Activated naive CD4-positive, alpha-beta T cell (primary cell): ENCODE measurements at places on chromosomes 11 and 22.

DNA sequence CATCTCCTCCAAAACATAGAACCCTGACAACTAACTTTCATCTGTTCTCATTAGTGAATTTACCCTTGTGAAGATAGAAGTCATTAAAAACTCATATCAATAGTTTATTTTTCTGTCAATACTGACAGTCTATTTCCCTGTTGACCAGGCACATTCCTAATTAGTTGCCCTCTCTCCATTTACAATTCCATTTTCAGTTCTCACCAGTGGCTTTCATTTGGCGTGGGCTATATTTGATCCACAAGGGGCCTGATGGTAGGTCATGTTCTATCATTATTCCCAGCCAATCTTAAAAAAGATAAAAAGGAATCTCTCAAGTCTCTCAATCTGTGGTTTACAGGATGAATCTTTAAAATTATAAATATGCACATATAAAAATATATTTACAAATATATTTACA, 3.9 kb upstream of the AKIP1 start:
- no peak for DNase-seq

- no peak for DNase-seq
Measured at GRCh38 chr11:47950396-47950795, 30.0 kb upstream of the PTPRJ start.

DNA sequence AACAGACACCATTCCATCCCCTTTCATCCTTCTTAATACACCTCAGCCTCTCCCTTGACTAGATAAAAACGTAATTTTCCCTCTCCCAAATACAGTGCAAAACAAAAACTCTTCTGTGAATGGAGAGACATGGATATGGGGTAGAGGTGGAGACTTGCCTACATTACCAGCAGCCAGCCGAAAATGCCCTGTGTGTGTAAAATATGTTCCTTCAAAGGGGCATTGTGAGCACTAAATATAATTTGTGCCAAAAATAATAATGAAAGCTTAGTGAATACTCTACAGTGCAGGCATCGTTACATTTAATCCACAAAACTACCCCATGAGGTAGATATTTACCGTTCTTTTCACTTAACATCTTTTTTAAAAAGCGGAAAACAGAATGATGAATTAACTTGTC, 1.0 kb upstream of the TRIM44 start:
- DNase-seq: no peak

DNA sequence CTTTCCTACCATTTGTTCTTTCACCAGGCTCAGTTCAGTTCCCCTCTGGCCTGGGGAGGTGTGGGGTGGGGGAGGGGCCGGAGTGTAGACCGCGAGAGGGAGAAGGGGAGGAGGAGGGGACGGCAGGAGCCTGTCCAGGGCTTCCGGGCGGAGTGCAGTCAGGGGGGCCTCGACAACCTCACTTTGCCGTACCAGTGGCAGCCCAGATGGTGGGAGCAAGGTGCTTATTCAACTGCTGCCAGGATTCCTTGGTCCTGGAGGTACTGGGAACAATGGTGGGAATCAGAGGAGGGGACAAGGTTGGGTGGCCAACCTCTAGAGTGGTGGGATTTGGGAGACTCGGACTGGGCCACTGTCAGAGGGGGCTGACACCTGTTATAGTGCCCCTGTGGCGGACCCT, 1.2 kb downstream of the BACE1 start:
- DNase-seq: no peak

- DNase-seq: no peak
Measured at GRCh38 chr11:85844439-85845123, 10.6 kb upstream of the CCDC83 start.

DNA sequence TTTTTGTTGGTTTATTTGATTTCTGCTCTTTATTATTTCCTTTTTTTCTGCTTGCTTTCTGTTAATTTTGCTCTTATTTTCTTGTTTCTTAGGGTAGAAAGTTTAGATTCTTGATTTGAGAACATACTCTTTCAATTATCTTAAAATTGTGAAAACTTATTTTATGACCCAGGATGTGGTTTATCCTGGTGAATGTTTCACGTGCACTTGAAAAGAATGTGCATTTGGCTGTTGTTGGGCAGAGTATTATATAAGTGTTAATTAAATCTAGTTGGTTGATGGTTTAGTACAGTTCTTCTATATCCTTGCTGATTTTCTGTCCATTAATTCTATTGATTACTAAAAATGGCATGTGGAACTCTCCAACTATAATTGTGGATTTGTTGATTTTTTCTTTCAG, 66.9 kb upstream of the NARS2 start:
- no peak for DNase-seq

DNA sequence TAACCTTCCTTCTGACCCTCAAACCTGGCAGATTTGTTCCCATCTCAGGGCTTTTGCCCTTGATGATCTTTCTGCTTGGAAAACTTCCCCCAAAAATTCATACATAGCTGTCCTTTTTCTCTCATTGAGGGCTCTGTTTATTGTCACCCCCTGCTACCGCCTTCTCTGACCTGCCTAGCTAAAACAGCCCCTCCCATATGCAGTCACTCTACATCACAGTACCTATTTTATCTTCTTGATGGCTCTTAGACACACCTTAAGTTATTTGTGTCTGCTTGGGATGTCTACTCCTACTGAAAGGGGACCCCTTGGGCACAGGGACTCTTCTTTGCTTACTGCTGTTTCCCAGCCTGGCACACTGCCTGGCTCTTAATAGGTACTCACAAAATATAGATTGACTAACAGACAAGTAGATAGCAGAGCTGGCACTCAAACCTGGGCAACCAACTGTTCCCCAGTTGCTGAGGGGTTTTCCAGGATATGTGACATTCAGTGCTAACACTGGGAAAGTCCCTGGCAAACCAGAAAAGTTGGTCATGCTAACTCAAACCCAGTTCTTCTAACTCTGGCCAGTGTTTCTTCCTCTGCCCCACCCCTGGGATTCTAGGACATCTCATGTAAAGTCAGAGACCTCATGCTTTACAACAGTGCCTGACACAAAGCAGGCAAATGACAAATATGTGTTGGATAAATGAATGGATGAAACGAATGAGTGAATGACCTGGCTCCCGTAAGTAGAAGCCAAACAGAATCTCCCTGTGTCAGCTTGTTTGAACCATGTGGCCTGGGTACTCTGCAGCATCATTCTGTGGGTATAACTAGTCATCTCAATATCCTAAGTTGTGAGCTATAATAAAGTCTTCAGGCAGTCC, 19.8 kb upstream of the FJX1 start:
- no peak for DNase-seq

DNA sequence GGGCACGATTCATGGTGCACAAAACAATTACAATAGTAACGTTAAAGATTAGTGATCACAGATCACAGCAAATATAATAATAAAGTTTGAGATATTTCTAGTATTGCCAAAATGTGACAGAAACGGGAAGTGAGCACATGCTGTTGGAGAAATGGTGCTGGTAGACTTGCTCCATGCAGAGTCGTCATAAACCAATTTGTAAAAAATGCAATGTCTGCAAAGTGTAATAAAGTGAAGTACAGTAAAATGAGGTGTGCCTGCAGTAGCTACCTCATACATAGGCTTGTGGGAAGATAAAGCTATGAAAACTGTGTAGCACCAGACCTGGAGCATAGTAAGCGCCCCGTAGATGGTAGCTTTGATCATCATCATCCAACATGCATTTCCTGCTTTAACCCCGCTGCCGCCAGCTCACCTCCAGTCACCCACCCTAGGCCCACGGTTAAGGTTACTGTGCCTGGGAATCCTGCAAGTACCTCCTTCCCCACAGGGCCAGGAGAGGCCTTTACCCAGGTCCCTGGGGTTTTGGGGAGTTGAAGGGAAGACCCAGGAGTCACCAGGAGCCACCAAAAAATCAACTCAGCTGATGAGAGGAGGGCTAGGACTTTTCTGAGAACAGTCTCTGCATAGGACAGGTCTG, 59.2 kb downstream of the MYO7A start:
- DNase-seq: no peak

DNA sequence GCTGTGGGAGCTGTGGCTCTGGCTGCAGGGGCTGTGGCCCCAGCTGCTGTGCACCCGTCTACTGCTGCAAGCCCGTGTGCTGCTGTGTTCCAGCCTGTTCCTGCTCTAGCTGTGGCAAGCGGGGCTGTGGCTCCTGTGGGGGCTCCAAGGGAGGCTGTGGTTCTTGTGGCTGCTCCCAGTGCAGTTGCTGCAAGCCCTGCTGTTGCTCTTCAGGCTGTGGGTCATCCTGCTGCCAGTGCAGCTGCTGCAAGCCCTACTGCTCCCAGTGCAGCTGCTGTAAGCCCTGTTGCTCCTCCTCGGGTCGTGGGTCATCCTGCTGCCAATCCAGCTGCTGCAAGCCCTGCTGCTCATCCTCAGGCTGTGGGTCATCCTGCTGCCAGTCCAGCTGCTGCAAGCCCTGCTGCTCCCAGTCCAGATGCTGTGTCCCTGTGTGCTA, 514 bp downstream of the KRTAP5-9 start:
- DNase-seq: no peak

DNA sequence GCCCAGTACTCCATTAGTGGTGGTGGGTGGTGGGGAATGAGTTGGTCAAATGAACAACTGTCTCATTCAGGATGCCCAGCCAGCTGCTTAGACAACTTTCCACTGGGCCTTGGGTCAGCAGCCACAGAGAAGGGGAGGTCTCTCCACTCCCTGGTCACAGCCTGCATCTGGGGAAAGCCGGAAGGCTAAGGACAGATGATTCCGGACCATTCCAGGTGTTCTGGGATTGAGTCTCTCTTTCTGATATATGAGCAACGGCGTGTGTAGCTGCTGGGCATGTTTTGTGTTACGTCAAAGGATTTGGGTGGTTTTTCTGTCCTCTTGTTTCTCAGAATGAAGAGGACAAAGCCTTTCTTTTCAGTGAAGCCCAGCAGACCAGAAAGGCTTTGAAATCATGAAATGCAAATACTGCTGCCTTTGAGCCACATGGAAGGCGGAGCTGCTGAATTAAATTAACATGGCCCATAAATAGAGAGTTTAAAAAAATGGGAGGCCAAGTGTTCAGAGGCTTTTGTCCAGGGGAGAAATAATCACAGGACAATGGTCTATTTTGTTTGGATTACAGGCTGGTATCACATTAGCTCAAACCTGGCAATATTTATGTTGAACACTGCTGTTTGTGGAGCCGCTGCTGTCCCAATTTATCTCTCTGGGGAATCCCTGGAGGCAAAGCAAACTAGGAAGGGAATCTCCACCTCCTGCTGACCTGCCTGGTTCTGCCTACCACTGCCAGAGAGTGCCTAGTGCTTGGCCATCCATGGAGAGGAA, 234.4 kb upstream of the E2F8 start:
- DNase-seq: no peak

DNA sequence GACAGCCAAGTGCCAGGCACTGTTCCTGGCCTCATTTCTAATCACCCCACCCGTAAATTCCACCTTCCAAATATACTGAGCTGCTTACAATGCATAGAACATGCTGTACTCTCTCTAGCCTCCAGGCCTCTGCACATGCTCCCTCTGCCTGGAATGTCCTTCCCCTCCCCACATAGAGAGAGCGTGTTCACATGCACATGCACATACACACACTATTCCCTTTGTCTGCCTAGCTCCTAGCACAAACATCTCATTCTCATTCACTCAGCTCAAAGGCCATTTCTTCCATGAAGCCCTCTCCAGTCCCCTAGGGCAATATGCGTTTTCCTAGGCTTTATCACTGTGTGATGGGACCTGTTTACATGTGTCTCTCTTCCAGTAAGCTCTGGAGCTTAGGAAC, 144.6 kb downstream of the WT1 start:
- no peak for DNase-seq

DNA sequence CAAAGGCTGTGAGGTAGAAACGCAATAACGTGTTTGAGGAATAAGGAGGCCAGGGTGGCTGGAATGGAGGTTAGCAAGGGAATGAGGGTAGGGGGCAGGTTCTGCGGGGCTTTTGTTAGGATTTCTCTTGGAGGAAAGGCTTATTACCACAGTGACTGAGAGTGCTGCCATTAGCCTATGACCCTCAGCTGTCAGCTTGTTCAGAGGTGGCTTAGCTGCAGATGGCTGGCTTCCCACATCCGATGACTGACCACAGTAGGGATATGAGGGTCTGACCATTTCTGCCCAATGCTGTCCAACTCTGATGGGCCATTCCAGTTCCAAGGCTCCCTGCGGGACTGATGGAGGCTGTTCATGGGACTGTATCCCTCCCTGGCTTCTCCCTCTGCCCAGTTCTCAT, 181.8 kb downstream of the MIAT start:
- no peak for DNase-seq

DNA sequence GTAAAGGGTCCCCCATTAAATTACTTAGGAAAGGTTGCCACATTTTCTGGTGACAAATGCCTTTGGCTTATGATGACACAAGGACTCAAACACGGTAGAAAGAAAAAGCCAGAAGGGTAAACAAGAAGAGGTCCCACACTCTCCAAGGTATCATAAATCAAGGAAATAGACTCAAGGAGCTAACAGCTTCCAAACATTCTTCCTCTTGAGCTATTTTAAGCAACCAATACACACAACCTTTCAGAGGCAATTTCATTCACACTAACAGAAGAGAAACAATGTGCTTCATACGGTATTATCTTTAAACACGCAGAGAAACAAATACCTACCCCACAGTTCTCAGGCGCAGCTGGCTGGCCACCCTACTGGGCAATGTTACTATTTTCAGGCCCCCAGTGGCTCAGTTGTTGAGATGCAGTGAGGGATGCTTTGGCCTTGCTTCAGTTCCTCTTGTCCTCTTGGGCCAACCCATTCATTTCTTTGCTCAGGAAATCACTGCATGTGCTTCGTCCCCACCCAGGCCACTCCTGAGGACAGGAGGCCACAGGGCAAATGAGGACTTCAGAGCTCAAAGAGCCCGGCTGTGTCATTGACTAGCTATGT, 15.8 kb downstream of the ABTB2 start:
- no peak for DNase-seq

DNA sequence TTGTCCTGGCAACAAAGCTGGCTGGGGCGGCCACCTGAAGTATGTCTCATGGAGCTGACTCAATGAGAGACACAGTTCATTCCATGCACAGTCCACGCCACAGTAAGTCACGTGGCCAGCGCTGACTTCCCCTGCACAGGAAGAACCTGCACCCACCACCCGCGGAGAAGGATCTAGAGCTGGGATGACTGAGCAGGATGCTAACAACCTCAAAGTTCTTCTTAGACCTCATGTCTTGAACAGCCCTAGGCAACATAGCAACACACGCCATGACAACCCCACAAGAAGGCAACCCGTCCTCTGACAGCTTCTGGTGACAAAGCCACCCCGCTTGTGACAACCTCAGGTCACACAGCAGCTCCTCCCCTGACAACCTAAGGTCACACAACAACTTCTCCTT, 76.9 kb upstream of the B3GAT1 start:
- no peak for DNase-seq

DNA sequence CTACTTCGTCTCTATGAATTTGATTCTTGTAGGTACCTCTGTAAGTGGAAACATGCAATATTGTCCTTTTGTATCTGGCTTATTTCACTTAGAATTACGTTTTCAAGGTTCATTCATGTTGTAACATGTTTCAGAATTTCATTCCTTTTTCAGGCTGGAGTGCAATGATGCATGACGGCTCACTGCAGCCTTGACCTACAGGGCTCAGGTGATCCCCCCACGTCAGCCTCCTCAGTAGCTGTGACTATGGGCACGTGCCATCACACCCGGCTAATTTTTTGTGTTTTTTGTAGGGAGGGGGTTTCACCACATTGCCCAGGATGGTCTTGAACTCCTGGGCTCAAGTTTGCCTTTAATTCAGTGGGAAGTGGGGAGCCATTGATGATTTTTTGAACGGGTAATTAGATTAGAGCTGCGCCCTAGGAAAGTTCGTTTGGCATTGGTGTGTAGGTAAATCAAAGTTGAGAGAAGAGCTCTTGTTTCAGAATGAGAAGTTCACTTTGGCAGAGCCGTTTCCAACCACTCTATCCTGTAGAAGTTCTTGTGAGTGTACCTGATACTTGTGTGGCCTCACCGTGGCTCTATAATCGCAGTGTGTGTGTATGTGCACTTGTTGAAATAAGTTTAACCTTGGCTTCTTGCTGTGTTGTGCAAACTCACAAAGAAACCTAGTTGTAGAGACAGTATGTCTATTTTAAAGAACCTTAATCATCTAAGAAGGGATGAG, 115.9 kb downstream of the NAV2 start:
- no peak for DNase-seq
